ENCODE measurements at places on chromosomes 2 and 18.

DNA sequence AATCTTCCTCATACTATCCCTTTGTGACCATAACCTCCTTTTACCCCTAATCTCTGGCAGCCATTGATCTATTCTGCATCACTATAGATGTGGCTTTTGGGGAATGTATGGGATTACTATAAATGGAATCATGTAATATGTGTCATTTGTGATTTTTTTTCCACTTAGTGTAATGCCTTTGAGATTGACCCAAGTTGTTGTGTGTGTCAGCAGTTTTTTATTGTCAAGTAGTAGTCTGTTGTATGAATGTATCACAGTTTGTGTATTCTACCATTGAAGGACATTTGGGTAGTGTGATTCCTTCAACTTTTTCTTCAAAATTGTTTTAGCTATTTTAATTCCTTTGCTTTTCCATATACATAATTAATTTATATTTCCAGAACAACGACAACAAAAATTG lies 18.6 kb downstream of the VRK2 start:
- DNase-seq, result no peak

- DNase-seq, result no peak
Observed at GRCh38 chr18:8962855-8963635, 139.5 kb upstream of the NDUFV2 start.

DNA sequence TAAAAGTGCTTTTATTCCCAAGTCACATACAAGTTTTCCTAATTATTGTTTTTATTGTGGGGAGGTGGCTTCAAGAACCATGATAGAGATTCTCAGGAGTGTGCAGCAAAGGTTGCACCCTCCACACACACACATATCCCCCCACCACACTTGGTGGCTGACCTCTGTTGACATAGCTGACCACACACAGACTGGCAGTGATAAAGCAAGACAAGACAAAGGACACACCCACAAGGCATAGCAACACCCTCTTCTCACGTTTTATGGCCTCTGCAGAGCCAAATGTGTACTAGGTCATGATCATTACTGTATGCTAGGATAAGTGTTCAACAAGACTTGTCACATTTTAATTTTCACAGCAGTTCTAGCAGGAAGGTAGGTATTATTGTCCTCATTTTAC lies 143.0 kb upstream of the EPC2 start:
- DNase-seq, result no peak

- no peak for DNase-seq
Observed at GRCh38 chr2:187017438-187017837, 168.5 kb upstream of the ZSWIM2 start.

DNA sequence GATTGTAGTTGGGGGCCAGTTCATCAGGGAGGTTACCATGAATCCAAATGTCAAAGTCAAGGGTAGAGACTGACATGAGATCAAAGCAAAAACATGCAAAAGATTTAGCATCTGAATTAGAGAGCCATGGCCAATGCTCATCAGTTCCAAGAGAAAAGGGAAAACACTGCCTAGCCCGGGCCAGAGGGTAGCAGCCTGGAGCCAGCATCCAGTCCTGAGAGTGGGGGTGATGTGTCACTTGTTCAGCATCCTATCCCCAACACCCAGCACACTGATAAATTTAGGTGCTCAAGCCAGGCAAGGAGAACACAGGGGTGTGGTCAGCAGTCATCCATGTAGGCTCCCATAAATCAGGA lies 76.9 kb upstream of the PPP1CB start:
- no peak for DNase-seq

- no peak for DNase-seq
Observed at GRCh38 chr2:25650256-25650655, 23.1 kb downstream of the DTNB start.

DNA sequence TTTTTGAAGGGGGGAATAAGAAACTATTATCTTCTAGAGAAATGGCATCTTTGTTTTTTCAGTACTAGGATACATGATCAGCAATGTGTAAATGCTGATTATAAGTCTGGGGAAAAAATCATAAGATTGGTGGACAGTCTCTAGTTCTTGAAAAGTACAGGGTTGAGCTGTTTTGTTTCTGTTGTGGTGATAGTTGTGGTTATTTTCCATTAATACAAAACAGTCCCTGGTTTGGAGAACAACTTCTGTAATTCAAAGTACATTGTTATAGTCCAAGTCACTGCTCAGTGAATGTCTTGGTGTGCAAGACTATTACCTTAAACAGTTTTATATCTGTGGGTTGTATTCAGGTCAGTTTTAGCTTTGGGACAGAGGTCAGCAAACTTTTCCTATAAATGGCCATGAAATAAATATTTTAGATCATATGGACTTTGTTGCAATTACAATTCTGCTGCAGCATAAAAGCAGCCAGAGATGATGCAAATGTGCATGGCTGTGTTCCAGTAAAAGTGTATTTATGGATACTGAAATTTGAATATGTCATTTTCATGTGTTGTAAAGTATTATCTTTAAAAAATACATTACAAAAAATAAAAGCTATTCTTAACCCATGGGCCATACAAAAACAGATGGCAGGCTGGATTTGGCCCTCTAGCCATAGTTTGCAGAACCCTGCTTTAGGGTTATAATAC lies 111.0 kb downstream of the CERS6 start:
- no peak for DNase-seq

GRCh38 chr2:37549598-37549997 lies 121.8 kb downstream of the CDC42EP3 start:
- DNase-seq, result no peak

- no peak for DNase-seq
Observed at GRCh38 chr2:174716785-174717184, 47.5 kb downstream of the CHRNA1 start.

DNA sequence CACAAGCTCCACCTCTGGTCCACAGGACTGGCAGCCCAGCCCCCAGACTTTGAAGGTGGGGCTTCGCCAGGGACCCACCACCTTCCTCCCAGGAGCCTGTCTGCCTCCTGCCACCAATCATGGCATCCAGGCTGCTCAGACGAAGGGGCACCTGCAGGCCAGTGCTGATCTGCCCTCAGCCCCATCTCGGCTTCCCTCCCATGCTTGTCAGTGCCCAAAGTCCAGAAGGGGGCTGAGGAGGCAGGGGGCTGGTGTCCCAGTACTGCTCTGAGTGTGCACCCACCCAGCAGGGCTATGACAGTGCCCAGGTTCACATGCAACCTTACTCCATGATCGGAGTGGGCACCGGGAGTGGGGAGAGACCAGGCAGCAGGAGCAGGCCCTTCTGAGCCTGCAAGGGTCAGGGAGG lies 25.3 kb upstream of the RUFY4 start:
- peak; percentile 27 for DNase-seq

- no peak for DNase-seq
Observed at GRCh38 chr2:39018638-39019037, 102.2 kb downstream of the SOS1 start.
